Glutamatergic neuron (in vitro differentiated cells): ENCODE measurements at places on chromosomes 12 and 14.
A peak's percentile ranks its signal among the peaks of the same experiment; 100 is the strongest.

- DNase-seq: no peak
These were observed 129.3 kb upstream of the RAP1B start for GRCh38 chr12:68481181-68481941.

GRCh38 chr12:530308-530707, 70.6 kb downstream of the B4GALNT3 start:
- no peak for DNase-seq

GRCh38 chr12:29921307-29921706, 137.6 kb upstream of the TMTC1 start:
- no peak for DNase-seq

GRCh38 chr14:92217936-92218335, 96.2 kb downstream of the CPSF2 start:
- DNase-seq: no peak

GRCh38 chr12:103997286-103997900, 31.7 kb downstream of the TDG start:
- DNase-seq: no peak

GRCh38 chr12:94586589-94587259, 63.6 kb downstream of the TMCC3 start:
- no peak for DNase-seq

DNA sequence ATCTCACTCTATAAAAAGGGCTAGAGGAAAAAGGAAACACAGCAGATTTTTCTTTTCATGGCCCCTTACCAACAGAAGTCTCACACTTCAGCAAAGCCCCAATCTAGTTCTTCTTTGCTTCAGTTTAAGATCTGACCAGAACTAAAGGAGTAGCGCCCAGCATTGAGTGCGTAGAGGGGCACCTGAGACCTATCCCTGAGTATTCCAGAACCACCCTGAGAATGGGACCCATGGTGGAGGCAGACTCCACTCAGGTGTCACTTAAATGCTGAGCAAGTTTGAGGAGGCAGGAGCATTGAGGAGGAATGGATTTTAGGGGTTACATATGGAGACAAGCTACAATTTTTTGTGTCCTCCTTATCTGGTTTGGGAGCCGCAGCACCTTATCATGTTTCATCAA, 1.8 kb upstream of the HOXC11 start:
- DNase-seq: no peak

GRCh38 chr14:74550071-74550470, 56.5 kb downstream of the ISCA2 start:
- no peak for DNase-seq

DNA sequence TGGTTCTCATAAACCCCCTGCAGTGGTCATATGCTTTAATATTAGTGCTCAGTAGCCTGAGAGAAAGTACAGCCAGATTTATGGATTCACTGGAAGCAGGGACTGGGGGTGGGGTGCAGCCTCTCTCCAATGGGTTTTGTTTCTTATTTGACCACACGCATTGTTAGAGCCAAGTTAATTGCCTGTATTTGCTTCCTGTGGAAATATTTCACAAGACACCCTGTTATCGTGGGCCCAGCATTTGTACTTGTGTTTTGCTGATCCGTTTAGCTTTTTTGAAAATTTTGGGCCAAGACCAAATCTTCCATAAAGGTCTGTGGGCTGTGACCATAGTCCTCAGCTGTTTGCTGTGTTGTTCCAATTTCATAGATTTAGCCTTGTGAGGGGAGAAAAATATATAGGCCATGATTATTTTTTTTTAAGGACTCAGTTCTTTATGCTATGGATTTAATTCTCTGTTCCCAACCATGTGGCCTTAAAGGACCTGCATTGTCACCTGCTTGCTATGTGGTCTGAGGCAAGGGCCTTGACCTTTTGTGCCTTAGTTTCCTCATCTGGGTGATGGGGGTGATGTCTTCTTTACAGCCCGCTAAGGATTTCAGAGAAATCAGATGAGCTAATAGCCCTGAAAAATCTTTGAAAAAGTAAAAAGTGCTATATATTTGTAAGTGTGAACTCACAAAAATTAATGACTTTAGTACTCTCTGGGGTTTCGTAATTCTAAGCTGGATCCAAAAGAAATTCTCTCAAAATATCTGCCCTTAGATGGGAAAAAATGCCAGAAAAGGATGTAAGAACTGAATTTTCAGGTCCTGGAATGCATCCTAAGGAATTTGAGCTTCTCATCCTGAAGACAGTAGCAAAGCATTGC, 370.2 kb downstream of the DPF3 start:
- no peak for DNase-seq

GRCh38 chr12:77995436-77996167, 164.9 kb downstream of the NAV3 start:
- no peak for DNase-seq

- no peak for DNase-seq
These were observed 52.2 kb downstream of the SSH1 start for GRCh38 chr12:108805136-108805535.

DNA sequence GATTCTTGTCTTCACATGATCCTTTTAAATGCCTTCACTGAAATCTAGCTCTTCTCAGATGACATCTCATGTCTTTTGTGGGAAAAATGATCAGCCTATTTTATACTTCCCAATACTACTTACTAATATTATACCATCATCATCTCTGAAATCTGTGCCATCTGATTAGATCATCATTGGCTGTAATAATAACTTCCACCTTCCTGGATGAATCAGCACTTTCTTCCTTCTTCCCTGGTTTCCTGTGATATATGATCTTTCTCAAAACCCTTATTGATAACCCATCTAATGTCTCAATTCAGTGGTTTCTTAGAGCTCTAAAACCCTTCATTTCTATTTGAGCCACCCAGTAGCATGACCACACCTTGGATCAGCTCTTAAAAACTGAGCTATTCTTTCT, 30.9 kb downstream of the GPR137C start:
- no peak for DNase-seq

GRCh38 chr12:22828066-22828465, 203.1 kb downstream of the ETNK1 start:
- no peak for DNase-seq

- no peak for DNase-seq
These were observed 58.5 kb downstream of the SPPL3 start for GRCh38 chr12:120845696-120846095.

DNA sequence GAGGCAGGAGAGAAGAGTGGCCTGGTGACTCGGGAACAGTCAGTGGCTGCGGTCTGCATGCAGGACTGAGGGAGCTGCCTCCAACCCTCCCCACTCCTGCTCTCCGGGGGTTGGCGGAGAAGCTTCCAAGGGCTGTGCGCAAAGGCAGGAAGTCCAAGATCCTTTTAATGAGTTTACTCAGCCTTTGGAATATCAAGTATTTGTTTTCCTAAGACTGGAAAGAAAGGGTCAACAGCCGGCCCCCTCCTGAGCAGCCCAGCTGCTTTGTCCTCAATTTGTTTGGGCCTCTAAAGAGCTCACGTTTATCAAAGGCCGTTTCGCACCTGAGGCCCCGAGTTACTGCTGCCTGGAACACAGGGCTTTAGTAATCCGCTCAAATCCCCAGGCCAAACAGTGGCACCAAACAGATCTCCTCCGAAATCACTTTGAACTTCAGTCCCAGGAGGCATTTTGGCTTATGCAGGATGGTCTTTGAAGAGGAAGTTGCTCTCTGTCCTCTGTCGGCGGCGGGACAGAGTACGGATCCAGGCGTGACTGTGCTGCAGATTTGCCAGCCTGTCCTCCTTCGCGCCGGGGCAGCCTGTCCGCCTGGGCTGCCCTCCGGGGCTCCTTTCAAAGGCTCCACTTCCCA, 117.2 kb upstream of the FZD10 start:
- no peak for DNase-seq

- no peak for DNase-seq
These were observed 42.0 kb downstream of the GUCY2C start for GRCh38 chr12:14654416-14654815.

DNA sequence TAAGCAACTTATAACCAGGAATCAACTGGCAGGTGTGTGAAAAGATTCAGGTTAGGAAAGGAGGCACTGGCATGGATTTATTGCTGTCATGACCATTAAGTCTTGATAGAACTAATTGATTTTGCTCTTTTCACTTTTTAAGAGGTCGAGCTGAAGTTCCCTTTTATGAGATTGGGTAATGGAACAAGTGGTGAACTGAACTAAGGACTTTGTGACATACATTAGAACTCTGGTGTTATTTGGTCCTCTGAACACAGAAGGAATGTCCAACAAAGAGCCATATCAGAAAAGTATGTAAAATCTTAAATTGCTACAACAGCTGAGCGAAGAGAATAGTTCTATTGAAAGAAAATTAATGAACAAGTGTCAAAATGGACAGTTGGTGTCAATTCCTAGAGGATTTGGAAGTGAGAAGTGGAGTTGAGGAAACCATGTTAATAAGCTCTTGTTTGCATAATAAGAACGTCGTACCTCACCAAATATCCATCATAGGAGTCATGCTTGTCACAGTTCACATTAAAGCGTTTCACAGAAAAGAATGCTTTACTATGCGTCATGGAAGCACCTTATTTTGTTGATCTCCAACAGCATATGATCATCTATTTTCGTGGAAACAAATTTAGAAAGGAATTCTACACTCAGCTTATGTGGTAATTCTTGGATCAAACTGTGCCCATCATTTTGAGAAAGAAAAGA, 8.4 kb upstream of the MYF6 start:
- DNase-seq: no peak

GRCh38 chr12:95621725-95622124, 70.4 kb upstream of the USP44 start:
- DNase-seq: no peak

- no peak for DNase-seq
These were observed 14.2 kb downstream of the TMEM229B start for GRCh38 chr14:67474366-67474765.

DNA sequence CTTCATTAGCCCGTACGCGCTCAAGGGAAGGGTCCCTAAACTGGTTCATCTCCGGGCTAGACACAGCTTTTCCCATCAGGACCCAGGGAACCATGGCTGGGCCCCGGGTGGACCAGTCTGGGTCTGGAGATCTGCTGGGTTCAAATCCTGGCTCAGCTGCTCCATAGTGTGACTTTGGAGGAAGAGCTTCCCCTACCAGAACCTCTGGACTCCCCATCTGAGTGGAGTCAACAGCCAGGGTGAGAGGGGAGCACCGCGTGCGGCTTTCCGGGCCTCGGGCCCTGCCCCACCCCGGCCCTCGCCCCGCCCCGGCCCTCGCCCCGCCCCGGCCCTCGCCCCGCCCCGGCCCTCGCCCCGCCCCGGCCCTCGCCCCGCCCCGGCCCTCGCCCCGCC, 41.2 kb downstream of the BEGAIN start:
- DNase-seq: no peak

DNA sequence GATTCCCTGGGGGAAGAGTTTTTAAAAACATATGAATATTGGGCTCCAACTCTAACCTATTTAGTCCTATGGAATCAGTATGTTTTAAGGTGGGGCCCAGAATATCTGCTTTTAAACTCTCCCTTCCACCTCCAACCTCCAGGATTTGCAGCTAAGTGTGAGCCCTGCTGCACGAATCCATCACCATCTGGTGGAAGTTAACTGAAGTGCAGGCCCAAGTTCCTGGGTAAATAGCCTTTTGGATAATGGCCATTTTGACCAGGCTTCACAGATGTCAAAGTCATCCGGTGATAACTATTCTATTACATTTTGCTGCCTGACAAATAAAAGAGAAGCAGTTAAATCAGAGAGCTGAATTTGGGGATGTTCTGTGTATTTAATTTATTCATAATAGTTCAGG, 58.1 kb upstream of the RMST start:
- DNase-seq: peak; percentile 59

DNA sequence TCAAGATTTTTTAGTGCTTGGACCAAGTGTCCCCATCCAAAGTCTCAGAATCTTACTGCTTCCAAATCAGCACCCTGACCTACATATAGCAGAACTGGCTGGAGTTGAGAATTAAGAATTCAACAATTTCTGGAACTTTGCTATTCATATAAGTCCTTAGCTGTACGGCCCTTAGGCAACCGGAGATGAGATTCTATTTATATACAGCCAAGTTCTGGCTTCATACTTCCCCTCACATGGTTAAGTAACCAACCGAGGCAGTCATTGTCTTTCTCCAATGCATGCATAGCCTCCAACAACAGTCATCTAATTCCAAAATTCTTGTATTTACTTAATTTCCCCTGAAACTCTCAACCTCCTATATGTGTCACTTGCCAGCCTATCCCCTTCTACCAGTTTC, 76.6 kb downstream of the SINHCAF start:
- no peak for DNase-seq

GRCh38 chr14:71804992-71805391, 127.2 kb upstream of the RGS6 start:
- no peak for DNase-seq

GRCh38 chr12:20455001-20455706, 86.8 kb downstream of the PDE3A start:
- no peak for DNase-seq

- no peak for DNase-seq
These were observed 637.8 kb downstream of the DIO2 start for GRCh38 chr14:79573486-79573885.

DNA sequence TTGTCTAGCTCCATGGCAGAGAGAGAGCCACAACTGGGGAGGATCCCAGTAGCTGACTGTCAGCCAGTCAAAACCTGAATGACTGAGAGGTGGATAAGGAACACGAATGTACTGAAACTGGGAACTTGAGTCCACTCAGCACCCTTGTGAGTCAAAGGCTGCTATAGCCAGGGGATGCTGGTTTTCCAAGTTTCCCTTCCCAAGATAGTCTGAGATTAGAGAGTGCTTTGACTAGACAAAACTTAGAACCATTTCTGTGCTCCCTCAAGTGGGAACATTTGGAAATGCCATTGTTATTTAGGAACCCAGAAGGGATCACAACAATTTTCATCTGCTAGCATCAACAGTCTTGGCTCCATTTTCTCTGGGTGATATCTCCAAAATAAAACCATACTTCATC, 4.0 kb downstream of the PRKAG1 start:
- no peak for DNase-seq
